Stimulated activated CD8-positive, alpha-beta memory T cell treated with anti-CD3 and anti-CD28 coated beads, Interleukin-2, amount 100 ng/mL, for 1 hour (primary cell): ENCODE measurements at places on chromosomes 6 and 20.

DNA sequence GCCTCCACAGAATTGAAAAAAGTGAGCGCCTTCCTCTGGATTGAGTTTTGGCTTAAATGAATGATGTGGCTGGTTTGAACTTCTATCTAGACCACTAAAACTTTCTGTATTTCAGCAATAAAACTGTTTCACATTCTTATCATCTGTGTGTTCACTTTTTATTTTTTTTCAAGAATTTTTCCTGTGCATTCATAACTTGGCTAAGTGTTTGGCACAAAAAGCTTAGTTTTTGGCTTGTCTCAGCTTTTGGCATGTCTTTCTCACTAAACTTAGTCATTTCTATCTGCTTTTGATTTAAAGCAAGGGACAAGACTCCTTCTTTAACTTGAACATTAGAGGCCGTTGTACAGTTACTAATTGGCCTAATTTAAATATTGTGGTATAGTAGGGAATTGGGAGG is 1015.1 kb downstream of the EPHA7 start:
- no peak for DNase-seq

GRCh38 chr6:151692216-151692615 is 115.3 kb upstream of the ESR1 start:
- DNase-seq = no peak

DNA sequence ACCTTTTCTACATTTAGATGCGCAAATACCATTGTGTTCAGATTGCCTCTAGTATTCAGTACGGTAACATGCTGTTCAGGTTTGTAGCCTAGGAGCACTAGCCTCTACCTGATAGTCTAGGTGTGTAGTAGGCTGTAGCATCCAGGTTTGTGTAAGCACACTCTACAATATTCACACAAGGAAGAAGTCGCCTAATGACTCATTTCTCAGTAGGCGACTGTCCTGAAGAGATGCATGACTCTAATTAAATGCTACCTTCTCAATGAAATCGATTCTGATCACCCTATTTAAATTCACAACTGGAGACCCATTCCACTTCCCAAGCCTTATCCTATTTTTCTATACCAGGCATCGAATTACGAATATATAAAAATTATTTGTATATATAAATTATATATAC is 1.3 kb downstream of the MCUR1 start:
- no peak for DNase-seq

- DNase-seq = no peak
These were observed 173.0 kb downstream of the IBTK start for GRCh38 chr6:82074556-82074955.

GRCh38 chr6:89828988-89829471 is 650 bp upstream of the CASP8AP2 start:
- DNase-seq = no peak

DNA sequence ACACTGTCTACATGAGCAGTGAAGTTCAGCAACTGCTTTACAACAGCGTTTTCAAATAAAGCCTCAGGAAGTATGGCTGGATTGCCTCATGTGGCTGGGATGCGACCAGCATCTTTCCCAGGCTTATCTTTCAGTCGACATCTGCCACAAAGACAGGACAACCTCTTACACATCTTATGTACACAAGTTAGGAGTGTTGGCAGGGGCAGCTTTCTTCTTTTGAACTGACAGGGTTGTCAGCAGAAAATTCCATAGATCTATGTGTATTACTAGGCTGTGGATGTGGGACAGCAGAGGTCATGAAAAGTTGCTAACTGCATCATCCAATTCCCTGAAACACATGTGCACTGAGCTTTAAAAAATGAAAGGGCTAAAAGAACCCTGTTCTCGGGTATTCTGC is 48.1 kb downstream of the PLAGL1 start:
- DNase-seq = no peak

- DNase-seq = no peak
These were observed 6.5 kb upstream of the TMEM242 start for GRCh38 chr6:157329829-157330228.

GRCh38 chr20:44274303-44275017 is 27.4 kb downstream of the GDAP1L1 start:
- DNase-seq = no peak

- DNase-seq = no peak
These were observed 9.4 kb upstream of the FRMD1 start for GRCh38 chr6:168088161-168089053.

DNA sequence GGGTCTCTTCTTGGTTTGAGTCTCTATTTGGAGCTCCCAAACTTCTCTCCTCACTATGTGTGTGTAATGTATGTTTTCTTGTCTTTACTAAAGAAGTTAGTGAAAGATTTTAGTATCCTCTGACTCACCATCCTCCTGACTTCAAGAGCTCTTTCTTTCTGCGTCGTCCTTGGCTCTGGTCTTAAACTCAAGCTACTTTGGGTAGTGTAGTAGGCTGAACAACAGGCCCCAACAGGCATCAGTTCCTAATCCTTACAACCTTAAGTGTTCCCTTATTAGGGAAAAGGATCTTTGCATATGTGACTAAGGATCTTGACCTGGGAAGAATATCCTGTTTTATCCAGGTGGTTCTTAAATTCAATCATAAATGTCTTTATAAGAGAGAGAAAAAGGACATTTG is 810.2 kb downstream of the MAFB start:
- no peak for DNase-seq

DNA sequence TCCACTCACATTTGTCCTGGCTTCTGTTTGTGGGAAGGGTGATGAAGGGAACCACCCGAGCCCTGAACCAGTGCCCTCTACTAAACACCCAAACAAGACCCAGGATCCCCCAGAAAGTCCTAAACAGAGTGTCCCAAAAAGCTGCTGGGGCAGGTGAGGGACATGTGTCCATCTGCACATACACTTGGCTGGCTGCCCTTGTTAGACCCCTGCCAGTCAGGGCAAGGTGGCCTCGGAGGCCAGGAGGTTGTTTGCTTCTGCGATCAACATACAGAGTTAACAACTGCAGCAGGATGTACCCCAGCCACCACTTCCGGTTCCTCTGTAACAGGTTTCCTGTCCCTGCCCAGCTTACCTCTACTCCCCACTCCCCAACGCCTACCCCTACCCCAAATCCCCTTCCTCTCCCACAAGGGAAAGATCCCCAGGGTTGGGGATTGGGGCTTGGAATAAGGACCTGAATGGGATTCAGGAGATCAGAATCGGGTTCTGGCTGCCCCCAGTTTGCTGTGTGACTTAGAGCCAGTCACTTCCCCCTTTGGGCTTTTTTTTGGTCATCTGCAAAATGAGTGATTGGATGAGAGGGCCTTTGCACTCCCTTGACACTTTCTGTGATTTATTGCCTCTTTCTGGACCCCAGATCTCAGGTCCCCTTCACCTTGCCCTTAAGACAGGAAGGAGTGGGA is 13.9 kb downstream of the DEF6 start:
- DNase-seq = no peak

- no peak for DNase-seq
These were observed 30.6 kb upstream of the ZBTB24 start for GRCh38 chr6:109513571-109514071.

DNA sequence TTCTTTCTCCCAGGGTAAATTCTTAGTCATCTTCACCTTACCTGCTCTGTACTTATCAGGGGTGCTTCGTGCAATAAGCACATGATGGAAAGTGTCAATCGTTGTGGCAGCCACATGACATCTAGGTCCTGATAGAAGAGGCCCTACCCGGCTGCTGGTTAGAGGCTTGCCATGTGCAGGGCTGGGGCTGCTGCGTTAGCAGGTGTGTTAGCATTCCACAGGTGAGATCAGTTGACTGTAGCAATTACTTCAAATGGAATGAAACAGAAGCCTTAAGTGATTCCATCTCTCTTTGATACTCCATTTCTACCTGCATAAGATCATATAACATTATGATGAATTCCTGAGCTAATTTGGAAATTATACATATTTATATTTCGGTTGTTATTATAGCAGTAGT is 127.0 kb downstream of the UST start:
- no peak for DNase-seq

DNA sequence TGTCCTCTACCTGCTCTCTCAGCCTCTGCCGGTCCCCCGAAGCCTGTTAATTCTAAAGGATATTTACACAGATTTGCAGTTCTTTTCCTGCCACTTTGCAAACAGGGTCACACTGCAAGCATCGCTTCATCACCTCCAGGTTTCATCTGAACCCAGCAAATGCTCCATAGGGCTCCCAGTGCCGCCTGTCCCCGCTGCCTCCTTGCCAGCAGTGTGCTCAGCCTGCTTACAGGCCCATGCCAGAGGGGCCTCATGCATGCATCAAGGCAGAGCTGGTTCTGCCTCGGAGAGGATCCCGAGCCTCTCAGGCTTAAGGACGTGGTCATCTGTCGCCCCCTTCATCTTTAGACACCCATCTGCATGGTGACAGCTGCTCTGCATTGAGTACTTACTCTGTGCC is 10.5 kb downstream of the SIRPA start:
- DNase-seq = no peak

GRCh38 chr6:36825994-36826393 is 13.2 kb downstream of the CPNE5 start:
- no peak for DNase-seq

DNA sequence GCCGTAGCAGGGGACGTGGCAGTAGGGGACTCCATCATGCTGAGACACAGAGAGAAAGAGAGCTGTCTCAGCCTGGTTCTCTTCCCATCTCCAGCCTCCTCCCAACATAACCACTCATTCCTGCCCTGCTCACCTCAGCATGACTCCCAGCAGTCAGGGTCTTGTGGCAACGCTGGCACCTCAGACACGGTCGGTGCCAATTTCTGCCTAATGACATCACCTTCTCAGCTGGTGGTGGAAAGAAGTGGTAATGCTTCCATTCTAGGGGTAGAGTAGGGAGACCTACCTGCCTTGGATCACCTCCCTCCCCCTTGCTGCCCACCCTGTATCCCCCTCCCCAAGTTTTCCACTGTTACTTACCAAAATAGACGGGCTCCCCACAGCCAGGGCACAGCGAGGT is 2.5 kb downstream of the CRIP3 start:
- DNase-seq = no peak

DNA sequence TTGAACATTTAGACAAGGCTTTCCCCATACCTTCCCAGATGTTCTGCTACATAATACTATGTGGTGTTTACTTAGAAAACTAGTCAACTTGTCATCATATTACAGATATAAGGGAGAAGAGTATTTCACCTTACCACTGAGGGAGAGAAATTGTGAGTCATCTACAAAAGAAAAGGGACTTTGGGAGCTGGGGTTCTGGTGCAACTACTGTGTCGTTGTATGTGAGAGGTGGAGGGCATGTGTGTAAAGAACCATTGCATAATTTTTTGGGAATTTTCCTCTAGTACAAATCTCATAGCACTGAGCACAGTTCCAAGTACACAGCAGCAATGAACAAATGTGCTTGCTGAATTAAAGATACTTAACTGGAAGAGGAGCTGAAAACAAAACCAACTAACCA is 665.6 kb downstream of the DHX35 start:
- no peak for DNase-seq

- no peak for DNase-seq
These were observed 947 bp downstream of the POFUT1 start for GRCh38 chr20:32208499-32209154.

GRCh38 chr20:64075556-64075955 is 3.8 kb downstream of the RGS19 start:
- DNase-seq = no peak

DNA sequence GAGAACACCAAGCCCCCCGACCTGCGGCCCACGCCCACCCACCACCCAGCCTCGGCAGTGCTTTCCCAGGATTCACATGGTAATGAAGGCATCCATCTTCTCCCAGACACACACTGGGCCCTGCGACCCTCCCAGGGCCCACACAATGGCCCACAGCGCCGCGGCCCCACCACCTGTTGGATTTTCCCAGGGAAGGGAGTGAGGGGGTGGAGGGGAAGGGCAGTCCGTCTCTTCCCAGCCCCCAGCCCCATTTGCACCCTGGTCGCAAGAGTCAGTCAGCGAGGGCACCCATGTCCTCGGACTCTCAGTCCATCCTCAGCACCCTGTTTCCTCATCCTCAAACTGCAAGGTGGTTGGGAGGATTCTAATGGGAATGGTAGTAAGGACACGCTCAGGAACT is 23.7 kb upstream of the ID1 start:
- no peak for DNase-seq

- DNase-seq = no peak
These were observed 36.8 kb upstream of the ME1 start for GRCh38 chr6:83467620-83468036.

GRCh38 chr6:105326833-105327770 is 75.8 kb downstream of the PREP start:
- no peak for DNase-seq

GRCh38 chr6:70298068-70298467 is 4.8 kb downstream of the COL9A1 start:
- DNase-seq = no peak
